Coronary artery (tissue), 2 donors: ENCODE measurements at places on chromosomes 6 and 20.
A peak's percentile ranks its signal among the peaks of the same experiment; 100 is the strongest.

GRCh38 chr6:34374069-34374468 lies 18.4 kb downstream of the NUDT3 start:
- DNase-seq, result no peak

DNA sequence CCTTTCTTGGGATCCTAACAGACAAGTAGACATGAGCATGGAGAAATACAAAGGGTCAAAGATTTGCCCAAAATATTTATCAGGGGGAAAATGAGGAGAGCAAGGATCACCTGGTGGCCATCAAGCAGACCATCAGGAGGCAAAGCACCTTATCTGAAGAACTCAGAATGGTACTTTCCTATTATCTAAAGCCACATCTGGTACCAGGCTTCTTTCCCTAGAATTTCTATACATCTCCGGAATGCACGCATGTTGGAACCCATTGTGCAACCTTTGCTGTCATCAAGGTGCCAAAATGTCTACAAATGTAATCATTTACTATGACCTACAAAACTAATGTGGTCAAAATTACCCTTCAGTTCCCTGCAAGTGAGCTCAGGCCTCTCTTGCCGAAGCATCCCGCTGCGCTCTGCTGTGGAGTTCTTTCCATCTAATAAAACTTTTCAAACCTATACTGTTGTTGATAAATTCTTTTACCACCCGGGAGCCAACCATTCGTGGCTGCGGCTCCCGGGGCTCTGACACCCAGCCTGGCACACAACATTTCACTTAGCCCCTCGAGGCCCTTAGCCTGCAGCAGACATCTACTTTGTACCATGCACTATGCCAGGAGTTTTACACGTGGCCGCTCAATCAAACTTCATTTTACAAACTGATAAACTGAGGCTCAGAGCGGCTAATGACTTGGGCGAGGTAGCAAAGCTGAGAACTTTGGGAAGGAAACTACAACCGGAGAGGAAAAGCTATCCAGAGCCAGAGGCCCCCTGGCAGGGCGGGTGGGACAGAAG lies 3.8 kb upstream of the CPXM1 start:
- DNase-seq, result peak; percentile 19

GRCh38 chr6:94956910-94957309 lies 620.4 kb upstream of the MANEA start:
- no peak for DNase-seq

DNA sequence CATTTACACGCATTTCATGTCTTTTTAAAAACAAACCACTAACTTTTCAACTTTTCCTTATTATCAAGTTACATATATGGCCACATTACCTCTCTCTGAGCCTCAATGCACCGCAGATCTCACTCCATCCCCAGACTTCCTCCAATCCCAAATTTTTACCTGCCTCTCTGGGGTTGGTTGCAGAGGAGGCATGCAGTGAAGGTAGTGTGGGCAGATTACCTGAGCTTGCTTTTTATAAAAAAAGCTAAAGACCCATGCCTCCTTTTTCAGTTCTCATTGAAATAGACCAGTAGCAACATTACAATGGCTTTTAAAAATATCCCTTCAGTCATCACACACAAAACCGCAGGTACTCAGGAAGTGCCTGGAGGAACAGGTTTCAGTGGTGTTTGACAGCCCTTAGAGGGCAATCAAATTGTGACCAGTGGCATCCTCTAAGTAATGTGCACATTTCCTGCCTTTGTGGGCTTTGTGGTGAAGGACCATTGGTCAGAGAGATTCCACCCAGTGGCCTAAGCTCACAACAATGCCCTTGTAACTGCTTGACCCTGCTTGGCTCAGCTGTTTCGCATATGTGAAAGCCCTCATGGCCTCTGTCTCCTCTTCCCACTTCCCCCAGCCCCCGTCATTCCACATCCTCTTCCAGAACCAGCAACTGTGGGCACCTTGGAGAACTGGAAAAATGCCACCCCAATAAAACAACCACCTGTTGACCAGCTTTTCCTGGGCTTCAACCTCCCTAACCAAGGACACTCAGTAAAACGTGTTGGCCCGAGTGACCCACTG lies 30.2 kb upstream of the IL17A start:
- no peak for DNase-seq

GRCh38 chr6:11043961-11044711 lies at the start of gene ELOVL2:
Gene ELOVL2 (minus strand): TSS chr6:11044305. CDS start chr6:11044230, 75 bp downstream.
- no peak for DNase-seq

DNA sequence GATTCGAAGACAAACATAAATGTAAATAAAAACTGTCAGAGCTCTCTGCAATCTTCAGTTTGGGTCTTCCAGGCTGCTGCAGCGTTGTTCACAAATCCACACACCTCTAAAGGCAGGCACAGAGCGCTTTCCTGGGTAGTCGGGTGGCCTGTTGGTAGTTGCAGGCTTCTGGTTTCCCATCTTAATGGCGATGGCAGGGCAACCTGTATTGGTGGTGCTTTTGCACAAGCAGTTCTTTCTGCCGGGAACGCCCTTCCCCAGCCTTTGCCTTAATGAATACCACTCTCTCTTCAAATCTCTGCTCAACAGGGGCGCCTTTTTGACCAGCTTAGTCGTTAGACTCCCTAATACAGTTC lies 723 bp upstream of the IFT52 start:
- no peak for DNase-seq

GRCh38 chr20:34074101-34074760 lies 37.8 kb downstream of the EIF2S2 start:
- DNase-seq, result no peak

DNA sequence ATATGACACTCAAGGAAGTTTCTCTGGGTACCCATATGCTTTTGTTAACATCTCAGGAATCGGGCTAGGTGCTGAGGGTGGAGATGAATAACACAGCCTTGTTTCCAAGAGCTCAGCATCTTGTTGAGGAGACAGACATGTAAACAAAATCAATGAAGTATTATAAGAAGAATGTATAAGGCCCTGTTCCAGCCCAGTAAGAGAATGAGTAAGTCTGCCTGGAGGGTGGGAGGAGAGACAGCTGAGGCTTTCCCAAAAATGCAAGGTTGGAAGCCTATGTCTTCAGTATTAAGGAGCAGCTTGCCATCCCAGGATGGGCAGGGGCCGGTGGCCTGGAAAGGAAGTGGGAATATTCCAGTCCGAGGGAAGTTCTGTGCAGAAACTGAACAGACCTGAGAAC lies 615.3 kb upstream of the BTBD3 start:
- DNase-seq, result no peak
